CD4-positive, alpha-beta memory T cell (primary cell): ENCODE measurements at places on chromosomes 5 and 9.

GRCh38 chr9:108196332-108197007 lies 659.3 kb downstream of the ACTL7B start:
- DNase-seq, result no peak

- no peak for DNase-seq
These were observed 6.1 kb downstream of the ST6GALNAC4 start for GRCh38 chr9:127910613-127911205.

GRCh38 chr5:124253203-124253810 lies 493.1 kb downstream of the ZNF608 start:
- no peak for DNase-seq

- DNase-seq, result no peak
These were observed 338.1 kb upstream of the BRINP1 start for GRCh38 chr9:119707228-119707845.

DNA sequence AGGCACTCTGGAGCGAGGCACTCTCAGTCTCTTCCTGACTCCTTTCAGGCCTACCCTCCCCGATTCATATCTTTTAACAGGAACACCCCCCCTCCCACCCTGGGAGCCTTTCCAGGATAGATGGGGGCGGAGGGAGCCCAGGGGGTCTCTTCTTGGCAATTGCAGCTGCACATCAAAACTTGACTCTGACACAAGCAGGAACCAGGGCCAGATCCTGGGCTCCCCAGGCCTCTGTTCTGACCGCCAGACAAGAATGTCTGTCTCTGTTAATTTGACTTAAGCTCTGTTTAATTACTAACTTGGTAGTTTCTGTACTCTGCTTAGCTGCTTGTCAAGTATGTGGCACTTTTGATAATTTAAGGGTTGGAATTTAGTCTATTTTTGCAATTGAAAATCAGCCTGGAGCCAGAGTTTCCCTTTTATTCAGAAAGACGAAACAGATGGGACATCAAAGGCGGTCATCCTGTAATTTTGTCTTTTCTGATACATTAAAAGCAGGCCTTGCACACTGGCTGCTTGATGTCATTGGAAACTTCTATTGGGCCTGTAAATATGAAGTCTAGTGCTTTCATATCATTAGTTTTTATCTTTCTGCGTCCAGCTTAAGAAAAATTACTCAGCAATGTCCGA lies 43.3 kb downstream of the ACTL7B start:
- DNase-seq, result no peak
